ENCODE measurements at places on chromosomes 16 and 17. TPM values are rescaled to one million over a fixed set of nuclear protein-coding genes. Genes with fewer than 3 reads are reported as not detected.
A peak's percentile ranks its signal among the peaks of the same experiment; 100 is the strongest.

DNA sequence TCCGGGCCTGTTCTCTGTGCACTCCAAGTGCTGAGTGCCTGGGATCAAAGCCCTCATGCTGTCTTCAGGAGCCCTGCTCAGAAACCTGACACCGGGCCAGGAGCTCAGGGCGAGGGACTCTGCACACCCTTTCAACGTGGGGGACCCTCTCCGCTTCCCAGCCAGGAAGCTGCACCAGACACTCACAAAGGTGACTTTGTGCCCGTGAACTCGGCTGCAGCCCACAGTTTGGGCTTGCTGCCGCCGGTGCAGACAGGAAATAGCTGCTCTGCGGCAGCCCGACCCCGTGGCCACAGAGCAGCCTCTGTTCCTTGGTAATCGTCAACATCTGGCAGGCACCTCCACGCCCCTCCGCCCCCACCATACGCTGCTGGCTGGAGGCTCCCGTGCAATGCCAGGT is 93.4 kb upstream of the METRNL start:
- peak; percentile 37 for DNase-seq

- DNase-seq = peak; percentile 48
Measured at GRCh38 chr17:43907998-43908721, 824 bp upstream of the MPP2 start.

DNA sequence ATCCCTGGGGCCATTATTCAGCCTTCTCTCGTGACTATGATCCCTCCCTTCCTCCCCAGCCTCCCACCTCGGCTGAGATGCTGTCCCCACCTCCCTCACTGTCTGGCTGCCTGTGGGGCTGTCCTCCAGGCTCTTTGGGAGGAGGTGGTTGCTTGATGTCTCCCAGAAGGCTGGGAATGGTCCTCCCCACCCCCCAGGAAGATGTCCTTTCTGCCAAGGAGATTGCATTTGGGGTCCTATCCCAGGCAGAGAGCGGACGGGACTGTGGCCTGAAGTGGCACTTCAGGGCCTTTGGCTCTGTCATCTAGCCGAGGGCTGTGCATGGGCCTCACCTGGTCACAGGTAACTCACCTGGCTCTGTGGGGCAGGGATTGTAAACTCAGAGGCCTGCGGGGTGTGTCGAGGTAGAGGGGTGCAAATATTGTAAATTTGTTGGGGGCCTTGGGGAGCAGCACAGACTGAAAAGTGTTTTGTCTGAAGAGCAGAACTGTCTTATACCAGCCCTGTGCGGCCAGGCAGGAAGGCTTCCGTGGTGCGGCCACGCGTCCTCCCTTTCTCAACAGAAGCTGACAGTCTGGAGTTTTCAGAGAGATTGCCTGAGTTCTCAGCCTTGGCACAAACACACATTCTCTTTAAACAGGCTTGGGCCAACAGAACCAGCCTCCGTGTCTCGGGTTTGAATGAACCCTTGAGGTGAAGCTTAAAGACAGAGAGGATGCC is 177.9 kb downstream of the SEC14L1 start:
- no peak for DNase-seq

- no peak for DNase-seq
Measured at GRCh38 chr17:67353929-67354574, 12.3 kb downstream of the PSMD12 start.

GRCh38 chr16:77059446-77059845 is 131.5 kb upstream of the MON1B start:
- DNase-seq = peak; percentile 78

The GPRC5B gene
- polyA plus RNA-seq = 37.8 TPM

DNA sequence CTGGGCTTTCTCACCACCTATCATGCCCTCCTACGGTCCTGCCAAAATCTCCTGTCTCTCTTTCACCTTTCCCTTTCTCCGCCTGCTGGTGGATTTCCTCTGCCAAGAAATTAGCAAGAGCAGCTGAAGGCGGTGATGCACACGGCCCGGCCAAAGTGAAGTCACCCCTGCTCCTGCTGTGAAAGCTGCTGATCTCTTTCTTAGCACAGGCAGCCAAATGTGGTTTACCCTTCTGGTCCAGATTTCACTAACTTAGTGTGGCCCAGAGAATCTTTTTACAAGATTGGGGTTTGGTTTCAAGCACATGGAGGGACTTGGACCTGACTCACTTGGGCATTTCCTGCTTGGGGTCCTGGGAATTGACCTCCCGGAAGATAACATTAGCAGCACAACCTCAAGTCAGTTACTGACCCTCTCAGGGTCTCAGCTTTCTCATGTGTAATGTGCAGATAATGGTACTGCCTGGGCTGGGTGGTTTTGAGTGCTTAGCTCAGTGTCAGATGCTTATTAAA is 155.7 kb downstream of the SOCS1 start:
- peak; percentile 60 for DNase-seq

DNA sequence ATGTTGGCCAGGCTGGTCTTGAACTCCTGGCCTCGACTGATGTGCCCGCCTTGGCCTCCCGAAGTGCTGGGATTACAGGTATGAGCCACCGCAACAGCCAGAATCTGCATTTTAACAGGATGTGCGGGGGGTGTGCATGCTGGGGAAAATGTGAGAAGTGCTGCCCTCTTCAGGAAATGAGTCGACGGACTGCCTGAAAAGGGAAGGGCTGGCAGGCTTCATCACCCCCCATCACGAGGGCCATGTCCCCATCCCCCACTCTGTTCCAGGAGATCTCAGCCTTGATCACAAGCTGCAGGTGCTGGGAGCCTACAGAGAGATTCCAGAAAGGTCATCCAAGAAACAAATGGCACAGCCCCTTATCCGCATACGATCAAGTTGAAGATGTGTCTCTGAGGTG is 195.3 kb upstream of the RPL38 start:
- DNase-seq = no peak

The OSGIN1 gene
- 0.91 TPM for polyA plus RNA-seq

The YBX2 gene
- polyA plus RNA-seq = 1.4 TPM

- no peak for DNase-seq
Measured at GRCh38 chr17:65446838-65447526, 114.5 kb downstream of the AXIN2 start.

- DNase-seq = no peak
Measured at GRCh38 chr16:57637424-57637823, 9.0 kb downstream of the ADGRG1 start.

The VMO1 gene
- 0.97 TPM for polyA plus RNA-seq

DNA sequence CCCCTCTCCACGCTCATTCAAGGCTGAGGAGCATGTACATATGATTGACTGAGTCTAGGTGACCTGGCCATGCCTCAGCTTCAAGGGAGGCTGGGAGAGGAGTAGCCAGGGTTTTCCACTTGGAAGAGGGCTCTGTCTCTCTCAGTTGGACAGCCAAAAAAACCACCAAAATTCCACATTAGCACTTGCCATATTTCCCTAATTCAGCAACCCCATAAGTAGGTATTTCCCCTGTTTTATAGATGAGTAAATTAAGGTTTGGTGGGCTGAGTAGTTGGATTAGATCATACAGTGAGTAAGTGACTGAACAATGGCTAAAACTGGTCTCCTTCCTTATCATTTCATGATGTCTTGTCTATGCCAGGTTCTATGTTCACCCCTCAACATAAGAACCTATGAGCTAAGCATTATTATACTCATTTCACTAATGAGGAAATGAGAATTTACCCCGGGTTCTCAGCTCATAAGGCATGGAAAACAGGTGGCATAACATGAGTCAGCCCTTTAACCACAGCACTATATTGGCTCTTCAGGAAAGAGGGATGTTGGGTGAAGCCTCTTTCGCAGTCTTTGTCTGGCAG is 68.0 kb upstream of the GAS7 start:
- no peak for DNase-seq

DNA sequence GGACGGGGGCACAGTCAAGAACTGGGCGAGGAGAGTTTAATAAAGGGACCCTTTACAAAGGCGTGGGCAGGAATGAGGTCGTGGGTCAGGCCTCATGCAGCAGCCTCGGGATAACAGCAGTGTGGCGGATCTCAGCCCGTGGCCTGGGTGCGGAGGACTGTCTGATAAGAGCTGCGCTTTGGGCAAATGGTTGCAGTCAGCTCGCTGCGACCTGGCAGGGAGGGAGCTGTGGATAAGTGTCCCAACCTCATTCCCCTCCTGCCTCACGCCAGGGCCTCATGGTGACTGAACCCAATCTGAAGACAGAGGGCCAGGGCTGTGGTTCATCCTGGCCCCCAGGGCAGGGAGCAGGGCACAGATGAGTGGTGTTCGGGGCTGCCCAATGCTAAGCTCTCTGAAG is 13.6 kb downstream of the SMTNL2 start:
- no peak for DNase-seq

The AXIN2 gene
- polyA plus RNA-seq = 65.6 TPM

The KRTAP3-1 gene
- polyA plus RNA-seq = not detected

DNA sequence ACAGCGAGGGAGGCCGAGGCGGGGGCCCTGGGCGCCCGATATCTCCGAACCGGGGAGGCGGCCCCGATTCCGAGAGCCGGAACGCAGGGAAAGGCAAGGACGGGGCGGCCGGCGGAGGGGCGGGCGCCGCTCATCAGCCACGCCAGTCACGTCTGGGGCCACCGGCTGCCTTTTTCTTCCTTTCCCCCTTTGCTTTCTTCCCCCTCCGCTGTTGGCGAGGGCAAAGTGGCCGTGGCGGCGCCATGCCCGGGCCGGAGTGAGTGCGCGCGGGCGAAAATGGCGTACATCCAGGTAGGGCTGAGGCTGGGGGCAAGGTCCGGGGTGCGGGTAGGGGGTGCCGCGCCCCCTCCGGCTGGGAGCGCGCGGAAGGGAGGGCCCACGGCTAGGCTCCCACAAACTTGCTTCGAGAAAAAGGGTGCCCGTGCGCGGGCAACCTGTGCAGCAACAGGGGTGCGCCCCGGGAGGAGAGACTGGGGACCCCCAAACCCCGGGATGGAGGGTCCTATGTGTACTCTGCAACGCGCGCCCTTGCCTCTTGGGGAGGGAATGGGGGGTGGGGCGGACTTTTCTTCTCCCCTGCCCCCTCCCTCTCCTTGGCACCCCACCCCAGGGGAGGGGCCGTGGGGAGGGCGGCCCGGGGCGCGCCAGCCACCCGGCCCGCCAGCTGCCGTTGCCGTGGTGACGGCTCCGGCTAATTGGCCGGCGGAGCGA is 486 bp downstream of the SYT17 start:
- DNase-seq = peak; percentile 36

GRCh38 chr17:321386-321941 is 31.1 kb downstream of the RPH3AL start:
- no peak for DNase-seq

GRCh38 chr17:50047488-50048126 is 8.3 kb upstream of the ITGA3 start:
- no peak for DNase-seq

GRCh38 chr16:54286366-54287130 is at the start of gene IRX3:
Gene IRX3 (minus strand): TSS chr16:54286787. CDS start chr16:54286050, 737 bp downstream.
- peak; percentile 82 for DNase-seq

DNA sequence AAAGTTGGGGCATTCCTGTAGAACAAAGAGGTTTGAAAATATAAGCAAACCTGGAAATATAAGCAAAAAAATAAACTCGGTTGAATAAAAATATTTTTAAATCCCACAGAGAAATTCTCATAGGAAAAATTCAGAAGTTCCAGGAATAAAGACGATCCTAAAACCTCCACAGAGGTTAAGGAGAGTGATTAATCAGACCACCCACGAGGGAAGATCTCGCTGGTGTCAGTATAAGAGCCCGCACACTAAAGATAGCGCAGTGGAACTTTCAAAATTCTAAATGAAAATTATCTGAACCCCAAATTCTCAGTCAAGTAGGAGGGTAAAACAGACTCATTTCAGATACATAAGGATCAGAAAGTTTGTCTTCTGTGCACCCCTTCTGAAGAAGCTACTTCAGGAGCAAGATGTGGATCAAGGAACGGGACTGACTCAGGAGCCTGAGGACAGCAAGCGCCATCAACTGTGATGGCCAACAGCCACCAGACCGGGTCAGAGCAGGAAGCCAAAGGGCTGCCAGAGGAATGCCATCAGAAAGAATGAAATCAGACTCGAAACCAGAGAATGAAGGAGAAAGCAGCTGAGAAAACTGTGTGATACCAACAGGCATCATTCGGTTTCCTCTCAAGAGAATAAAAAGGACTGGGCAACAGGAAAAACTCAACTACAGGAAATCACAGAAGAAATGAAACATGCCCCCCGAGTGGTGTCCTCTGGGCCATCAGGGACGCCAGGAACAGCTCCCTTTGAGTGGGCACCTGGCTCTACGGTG is 66.9 kb downstream of the CYTH1 start:
- DNase-seq = no peak

DNA sequence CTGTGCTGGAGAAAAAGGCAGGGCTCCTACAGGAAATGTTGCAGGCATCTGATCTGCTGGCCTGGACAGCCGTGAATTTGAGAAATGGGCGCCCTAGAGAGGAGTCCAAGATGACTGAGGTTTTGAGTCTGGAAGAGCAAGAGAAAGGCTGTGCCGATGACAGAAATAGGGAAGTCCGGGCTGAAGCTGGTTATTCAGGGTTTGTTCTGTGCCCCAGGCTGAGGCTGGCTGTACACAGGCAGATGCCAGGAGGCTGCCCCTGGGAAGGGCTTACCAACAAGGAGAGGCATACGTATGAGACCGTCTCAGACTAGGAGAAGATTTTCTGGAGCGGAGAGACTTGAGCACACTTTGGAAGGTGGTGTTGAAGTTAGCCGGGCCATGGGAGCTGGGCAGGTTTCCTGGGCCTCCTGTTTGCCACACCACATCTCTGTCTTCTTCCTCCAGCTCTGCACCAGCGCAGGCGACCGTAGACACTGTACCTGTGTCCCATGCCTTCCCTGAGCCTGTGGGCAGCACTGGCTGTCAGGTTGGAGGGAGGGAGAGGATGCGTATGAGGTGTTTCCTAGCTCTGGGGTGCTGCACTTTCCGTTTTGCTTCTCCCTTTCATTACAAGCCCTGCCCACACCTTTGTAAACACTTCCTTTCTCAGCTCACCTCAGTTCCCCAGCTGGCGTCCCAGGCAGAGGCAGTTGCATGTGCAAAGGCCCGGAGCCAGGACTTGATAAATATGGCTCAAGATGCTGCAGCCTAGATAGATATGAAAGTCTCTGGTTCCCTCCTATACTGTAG is 80.8 kb downstream of the SPECC1 start:
- DNase-seq = no peak

DNA sequence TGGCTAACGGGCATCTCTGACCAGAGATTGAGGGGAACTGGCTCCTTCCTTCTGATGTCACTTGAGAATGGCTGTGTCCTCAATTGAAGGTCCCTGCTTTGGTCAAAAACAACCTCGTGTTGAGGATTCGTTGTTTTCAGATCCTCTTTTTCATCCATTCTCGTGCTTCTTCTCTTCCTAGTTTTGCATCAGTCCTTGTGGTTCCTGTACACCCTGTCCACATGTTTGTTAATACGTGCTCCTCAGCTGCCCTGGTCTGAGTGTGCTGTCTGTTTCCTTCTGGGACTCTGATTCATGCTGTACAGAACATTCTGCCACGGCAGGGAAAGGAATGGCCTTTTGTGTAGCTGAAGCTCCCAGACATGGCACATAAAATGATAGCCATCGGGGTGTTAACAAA is 863.2 kb upstream of the GOT2 start:
- DNase-seq = no peak

The GUCY2D gene
- not detected for polyA plus RNA-seq

- no peak for DNase-seq
Measured at GRCh38 chr17:49703557-49704277, 4.0 kb downstream of the SLC35B1 start.

- no peak for DNase-seq
Measured at GRCh38 chr17:71777048-71777640, 343.7 kb upstream of the SOX9 start.

DNA sequence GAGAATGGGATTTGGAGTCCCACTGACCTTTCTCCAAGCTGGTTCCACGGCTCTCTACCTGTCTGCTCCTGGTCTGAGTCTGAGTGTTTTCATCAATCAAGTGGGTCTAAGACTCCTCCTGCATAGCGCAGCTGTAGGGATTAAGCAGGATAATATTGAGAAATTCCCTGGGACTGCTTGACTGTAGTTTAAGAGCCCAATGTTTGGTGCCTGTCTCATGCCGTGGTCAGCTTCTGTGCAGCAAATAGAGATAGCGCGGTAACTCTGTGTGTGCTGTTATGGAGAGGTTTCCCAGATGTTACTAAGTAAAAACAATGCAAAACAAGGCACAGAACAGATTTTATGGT is 21.4 kb downstream of the RPTOR start:
- DNase-seq = no peak
